ENCODE measurements at places on chromosomes 3 and 15.
A peak's percentile ranks its signal among the peaks of the same experiment; 100 is the strongest.

- DNase-seq, result no peak
Measured at GRCh38 chr15:88174571-88174970, 82.0 kb downstream of the NTRK3 start.

GRCh38 chr3:32421991-32422859, 30.6 kb downstream of the CMTM7 start:
- peak; percentile 90 for DNase-seq

- no peak for DNase-seq
Measured at GRCh38 chr15:48993380-48993779, 29.7 kb upstream of the SHC4 start.

DNA sequence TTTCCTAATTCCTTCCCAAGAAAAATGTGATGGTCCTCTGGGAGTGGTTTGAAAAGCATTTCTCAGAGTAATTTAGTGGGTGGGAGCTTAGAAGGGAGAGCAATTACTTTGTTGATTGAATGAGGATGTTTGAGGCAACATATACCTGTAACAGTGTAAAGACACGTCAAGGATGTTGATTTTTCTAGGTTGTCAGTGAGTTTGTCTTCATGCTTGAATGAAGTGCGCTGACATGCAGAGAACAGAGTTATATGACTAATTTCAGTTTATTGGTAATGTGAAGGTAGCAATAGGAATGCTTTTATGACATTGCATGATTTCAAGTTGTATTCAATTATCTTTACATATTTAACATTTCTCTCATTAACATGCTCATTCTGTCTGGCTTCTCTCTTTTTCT, 286.9 kb downstream of the NFKBIZ start:
- DNase-seq, result no peak

GRCh38 chr3:132321304-132321703, 4.1 kb downstream of the ACP3 start:
- no peak for DNase-seq

DNA sequence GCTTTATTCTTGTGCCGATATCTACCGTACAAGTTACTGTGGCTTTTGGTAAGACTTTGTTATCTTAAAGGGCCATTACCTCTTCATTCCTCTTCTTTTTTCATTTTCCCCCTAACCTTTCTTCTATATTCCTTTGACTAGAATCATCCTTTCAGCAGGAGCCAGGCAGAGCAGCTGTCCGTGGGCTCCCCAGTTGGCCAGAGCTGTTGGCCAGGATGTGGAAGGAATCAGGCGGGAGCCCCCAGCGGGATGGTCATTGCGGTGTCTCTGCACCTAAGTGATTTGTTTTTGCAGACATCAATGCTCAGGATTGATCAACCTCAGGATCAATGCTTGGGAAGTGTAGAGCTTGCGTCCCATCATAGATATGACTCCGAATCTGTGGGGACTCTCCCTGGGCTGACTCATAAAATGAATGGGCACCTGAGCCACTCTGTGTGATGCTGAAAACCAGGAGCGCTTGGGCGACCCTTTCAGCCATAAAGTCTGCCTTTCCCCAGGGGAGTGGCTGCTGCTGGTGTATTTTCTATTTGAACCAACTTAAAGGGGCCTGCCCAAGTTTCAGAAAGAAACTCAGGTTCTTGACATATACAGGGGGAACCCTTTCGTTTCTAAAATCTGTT, 21.7 kb downstream of the APBA2 start:
- no peak for DNase-seq

GRCh38 chr3:193974671-193975535, 161.0 kb upstream of the HES1 start:
- DNase-seq, result no peak

DNA sequence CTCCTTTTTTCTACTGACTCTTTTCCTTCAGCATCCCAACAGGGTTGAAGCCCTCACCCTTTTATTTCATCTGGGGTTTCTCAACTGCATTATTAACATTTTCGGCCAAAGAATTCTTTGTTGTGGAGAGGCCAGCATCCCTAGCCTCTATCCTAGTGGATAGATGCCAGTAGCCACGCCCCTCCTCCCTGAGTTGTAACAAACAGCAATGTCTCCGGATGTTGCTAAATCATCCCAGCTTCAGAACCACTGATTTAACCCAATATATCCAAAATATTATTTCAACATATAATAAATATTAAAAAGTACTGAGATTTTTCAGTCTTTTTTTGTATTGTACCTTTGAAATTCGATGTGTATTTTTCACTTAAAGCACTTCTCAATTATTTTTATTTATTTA, 2.0 kb upstream of the RNF111 start:
- no peak for DNase-seq

GRCh38 chr15:41774062-41774881, at the start of gene MAPKBP1:
TSS of gene MAPKBP1 (plus strand) at chr15:41774484. CDS start at chr15:41775276, 792 bp downstream.
- peak; percentile 88 for DNase-seq

DNA sequence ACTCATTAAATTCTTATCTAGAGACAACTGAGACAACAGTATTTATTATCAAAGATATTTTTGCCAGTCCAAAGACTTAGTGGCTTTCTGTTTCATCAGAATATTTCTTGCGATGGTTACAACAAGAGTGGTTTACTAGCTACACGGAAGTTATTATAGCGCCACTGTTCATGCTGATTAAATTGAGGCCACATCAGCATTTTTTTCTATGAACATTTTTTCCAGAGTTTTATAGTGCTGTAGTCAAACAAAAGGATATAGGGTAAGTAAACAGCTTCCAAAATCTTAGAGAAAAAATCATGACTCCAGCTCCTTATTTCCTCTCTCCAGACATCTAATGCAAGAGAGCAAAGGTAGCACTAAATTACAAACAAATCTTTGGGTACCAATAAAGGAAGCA, 1264.4 kb downstream of the ZPLD1 start:
- DNase-seq, result no peak

DNA sequence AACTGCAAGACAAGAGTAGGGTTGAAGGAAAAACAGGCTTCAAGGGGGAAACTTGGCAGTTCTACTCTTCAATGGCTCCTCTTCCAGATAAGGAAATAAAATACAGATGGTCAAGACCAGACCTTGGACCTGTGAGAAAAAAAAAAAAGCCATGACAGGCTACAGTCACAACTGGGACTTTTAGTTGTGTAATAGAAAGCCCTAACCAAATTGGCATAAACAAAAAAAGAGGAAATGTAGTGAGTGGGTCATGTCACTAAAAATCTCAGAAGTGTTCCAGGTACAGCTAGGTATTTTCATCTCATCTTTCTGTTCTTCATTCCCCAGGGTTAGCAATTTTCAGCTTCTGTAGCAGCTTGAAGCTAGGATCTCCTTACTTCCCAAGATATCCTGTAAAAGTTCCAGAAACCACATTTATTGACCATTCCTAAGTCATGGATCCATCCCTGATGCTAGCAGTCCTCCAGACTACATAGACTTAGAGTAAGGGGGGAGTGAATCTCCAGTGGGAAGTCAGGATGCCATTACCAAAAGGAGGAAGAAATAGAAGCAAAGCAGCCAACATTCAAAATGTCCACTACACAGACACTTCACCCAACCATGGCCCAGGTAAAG, 61.0 kb upstream of the CSTA start:
- no peak for DNase-seq

DNA sequence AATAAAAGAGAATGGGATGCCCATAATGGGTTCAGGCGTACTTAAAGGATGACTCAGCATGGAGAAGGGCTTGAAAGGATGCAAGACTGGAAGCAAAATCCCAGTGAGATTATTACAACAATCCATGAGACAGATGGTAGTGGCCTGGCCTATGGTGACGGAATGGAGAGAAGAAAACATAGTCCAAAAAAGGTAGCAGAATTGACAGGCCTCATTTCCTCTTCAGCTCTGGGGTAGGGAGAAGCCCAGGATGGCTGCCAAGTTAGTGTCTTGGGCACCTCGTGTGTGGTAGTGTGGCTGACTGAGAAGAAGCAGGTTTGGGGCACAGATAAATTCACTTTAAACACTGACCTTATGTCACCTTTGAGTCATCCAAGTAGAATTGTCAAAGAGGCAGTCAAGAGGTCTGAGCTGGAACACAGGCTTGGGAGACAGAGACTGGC, 18.1 kb downstream of the MB21D2 start:
- DNase-seq, result no peak

GRCh38 chr15:45534821-45535220, 12.3 kb upstream of the SLC30A4 start:
- DNase-seq, result no peak

DNA sequence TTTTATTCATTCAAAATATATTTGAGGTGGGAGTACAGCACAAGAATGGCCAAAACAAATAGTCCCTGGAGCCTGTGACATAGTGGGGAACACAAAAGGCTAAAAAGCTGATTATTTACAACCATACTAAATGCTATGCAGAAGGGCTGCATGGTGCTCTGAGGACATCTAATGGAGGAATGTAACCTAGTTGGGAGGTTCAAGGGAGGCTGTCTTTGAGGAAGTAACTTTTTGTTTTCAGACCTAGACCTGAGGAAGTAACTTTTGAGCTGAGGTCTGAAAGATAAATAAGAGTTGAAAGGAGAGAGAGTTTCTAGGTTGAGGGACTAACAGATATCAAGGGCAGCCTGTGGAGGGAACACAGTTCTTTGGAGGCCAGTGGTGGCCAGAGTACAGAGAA, 34.8 kb upstream of the RASA2 start:
- DNase-seq, result no peak

DNA sequence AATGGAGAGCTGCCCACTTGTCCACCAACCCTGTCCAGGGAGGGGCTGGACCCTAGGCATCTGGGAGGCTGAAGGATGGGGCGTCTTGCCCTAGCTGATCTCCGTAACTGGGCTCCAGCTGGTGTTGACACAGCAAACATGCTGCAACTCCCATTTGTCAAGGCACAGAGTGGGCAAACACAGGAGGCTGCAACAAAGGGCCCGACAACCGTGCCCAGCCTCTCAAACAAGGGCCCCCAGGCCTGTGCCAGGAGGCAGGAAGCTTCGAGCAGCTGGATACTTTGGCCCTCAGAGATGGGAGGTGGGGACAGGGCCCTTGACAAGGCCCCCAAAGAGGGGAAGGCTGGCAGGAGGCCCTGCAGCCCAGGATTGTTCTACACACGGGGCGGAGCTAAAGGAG, 64.2 kb upstream of the TMEM115 start:
- DNase-seq, result no peak

DNA sequence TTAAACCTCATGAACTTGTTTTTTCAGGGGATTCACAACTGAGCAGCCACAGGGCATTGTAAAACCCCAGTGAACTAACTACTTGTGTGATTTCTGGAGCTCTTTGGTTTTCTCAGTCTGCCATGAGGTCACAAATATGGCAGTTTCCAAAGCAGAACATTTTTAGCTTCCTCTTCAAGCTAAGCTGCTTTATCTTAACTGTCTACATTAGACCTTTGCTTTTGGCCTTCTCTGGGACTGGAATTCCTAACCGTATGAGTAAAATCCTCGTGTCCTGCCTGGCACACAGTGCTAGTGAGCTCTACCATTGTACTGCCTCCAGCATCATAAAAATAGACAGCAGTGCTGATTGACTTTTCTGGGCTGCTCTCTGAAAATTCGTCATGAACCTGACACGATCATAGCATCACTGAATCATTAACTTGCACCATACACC, 22.1 kb downstream of the CDIN1 start:
- DNase-seq, result no peak

DNA sequence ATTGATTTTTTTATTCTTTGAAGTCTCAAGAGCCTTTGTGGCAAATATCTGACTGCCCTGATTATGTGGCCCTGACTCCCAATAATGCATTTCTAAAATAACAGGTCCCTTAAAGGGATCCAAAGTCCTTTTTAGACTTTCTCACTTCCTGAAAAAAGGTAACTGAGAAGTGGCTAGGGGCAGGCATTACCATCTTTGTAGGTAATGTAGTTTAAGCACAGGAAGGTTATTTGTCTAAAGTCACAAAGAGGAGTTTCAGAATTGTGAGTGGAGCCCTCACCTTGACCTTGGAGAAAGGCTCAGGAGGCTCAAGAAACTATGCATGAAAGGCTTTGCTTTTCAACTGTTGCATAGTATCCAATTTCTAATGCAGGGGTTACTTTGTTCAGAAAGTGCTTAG, 142.9 kb upstream of the MRPL3 start:
- DNase-seq, result no peak

DNA sequence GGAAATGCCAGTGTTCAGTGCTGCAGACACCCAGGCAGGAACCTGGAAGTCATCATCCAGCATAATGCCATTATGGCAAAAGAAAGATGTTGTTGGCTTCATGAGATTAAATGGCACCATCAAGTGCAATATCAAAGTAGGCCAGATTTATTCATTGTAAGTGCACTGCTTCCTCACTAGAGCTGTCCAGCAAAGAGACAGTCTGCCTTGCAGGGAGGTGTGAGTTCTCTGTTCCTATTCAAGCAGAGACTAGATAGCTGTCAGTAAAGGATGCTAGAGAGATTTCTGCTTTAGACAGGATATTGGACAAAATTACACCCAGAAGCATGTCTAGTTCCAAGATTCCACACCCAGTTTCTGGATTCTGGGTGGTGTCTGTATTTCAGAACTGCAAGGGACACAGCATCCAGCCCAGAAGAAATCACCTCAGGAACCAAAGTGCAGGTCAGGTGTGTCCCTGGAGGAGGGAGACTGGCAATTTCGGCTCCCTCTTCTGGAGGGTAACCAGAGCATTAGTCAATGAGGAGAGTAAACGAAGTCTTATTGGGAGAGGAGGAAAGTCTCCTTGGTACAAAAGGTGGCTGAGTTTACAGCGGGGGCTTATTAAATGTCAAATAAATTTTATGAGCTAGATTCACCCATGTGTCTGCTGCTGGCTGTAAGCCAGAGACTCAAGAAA, 377.3 kb downstream of the EPHB1 start:
- no peak for DNase-seq

DNA sequence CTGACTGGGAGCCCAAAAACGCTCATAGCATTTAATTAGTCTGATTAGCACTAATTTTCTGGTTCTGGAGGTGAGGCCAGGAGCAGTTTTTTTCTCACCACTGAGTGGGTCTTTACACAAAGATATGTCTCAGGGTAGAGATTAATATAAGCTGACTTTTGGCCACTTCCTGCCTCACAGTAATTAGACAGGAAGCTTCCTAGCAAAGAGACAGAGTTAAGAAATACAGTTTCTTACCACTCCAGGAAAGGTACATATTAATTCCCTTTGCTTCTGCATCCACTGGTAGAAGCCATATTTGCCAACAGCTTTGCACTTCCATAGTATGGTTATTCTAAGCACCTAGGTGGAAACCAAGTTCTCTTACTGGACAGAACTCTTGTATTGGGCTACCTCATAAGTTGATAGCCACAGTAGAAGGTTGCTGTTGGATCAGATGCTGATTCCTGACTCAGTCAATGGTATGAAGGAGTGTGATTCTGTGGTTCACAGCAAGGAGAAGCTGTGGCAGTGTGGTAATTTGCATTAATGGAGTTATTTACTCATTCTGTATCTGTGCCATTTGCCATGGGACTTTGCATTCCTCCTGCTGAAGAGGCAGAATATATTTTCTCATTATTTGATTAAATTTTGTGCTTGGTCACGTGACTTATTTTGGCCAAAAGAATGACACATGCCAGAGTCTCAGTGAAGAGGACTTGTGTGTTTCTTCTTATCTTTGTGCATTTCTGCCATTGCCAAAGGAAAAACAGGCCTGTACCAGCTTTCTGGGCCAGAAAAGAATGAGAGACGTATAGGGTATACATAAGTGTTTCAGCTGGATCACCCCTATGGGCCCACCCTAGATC, 17.5 kb upstream of the ZBTB20 start:
- DNase-seq, result no peak

- DNase-seq, result peak; percentile 8
Measured at GRCh38 chr3:36991923-36992805, 767 bp downstream of the EPM2AIP1 start.
